ENCODE measurements at places on chromosomes 13 and 19. TPM values are rescaled to one million over a fixed set of nuclear protein-coding genes. Genes with fewer than 3 reads are reported as not detected.

GRCh38 chr19:39647918-39648317 lies 7.8 kb upstream of the LGALS16 start:
- H3K36me3 ChIP-seq, result no peaks in the 10 kb centered on the region
- peaks cover 56% of the 10 kb centered on the region for H3K27me3 ChIP-seq
- no peak overlapping the region for H3K27ac ChIP-seq
- no peak for DNase-seq

- H3K27ac ChIP-seq, result peak overlapping the region; percentile 81
- H3K36me3 ChIP-seq, result no peaks in the 10 kb centered on the region
- DNase-seq, result no peak
- peaks cover 9% of the 10 kb centered on the region for H3K4me1 ChIP-seq
Measured at GRCh38 chr19:40691421-40692211, 1.2 kb upstream of the NUMBL start.

ZNF763 gene
- total RNA-seq, result 0.39 TPM

ABHD8 gene
- 19.6 TPM for total RNA-seq

GRCh38 chr19:40804783-40805242 lies 5.8 kb downstream of the EGLN2 start:
- peaks cover 56% of the 10 kb centered on the region for H3K4me1 ChIP-seq
- H3K27me3 ChIP-seq, result no peaks in the 10 kb centered on the region
- peak overlapping the region; percentile 9 for H3K27ac ChIP-seq
- no peak overlapping the region for H3K4me3 ChIP-seq

DNA sequence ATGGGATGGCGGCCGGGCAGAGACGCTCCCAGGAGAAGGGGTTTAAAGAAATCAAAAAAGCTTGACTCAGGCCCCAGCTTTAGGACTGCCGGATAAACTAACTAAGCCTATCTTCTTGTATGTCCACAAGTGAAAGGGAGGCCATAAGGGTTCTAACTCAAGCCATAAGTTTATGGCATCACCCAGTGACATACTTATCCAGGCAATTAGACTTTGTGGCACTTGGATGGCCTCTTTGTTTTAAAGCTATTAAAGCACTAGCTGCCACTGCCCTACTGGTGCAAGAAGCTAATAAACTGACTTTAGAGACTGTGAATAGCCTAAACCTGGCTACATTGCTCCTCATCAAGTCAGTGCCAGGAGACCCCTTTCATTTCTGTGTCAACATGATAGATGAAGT lies 102.0 kb downstream of the ZNF429 start:
- H3K4me1 ChIP-seq, result peaks cover 8% of the 10 kb centered on the region
- no peak overlapping the region for H3K27ac ChIP-seq
- no peaks in the 10 kb centered on the region for H3K36me3 ChIP-seq
- no peak for DNase-seq

POU2F2 gene
- 0.10 TPM for total RNA-seq

- peak overlapping the region; percentile 84 for H3K27ac ChIP-seq
- peak overlapping the region; percentile 7 for H3K4me3 ChIP-seq
Measured at GRCh38 chr13:101624210-101624922, 171.9 kb downstream of the ITGBL1 start.

DNA sequence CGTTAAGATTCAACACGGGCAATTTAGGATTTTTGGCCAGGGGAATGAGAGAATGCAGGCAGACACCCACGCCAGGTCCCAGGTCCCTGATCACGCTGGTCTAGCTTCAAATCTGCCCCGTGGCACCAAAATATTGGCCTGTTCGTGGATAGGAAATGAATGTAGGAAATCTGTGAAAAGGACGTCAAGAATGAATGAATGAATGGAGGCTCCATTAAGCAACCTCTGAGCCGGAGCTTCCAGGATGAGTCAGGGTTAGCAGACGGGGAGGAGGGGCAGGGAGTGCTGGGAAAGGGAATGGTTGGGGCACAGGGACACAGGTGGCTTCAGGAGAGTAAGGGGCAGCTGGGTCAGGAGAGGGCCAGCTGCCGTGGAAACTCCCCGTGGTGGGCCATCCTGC lies 4.2 kb downstream of the SULT2B1 start:
- DNase-seq, result no peak
- no peaks in the 10 kb centered on the region for H3K36me3 ChIP-seq
- no peak overlapping the region for H3K4me3 ChIP-seq
- peaks cover 30% of the 10 kb centered on the region for H3K4me1 ChIP-seq
- H3K27me3 ChIP-seq, result no peaks in the 10 kb centered on the region
- H3K27ac ChIP-seq, result peak overlapping the region; percentile 79

DIRAS1 gene
- total RNA-seq, result 18.5 TPM

FGF22 gene
- total RNA-seq, result 0.72 TPM

ICAM4 gene
- total RNA-seq, result 2.8 TPM

CDADC1 gene
- total RNA-seq, result 11.8 TPM

DNA sequence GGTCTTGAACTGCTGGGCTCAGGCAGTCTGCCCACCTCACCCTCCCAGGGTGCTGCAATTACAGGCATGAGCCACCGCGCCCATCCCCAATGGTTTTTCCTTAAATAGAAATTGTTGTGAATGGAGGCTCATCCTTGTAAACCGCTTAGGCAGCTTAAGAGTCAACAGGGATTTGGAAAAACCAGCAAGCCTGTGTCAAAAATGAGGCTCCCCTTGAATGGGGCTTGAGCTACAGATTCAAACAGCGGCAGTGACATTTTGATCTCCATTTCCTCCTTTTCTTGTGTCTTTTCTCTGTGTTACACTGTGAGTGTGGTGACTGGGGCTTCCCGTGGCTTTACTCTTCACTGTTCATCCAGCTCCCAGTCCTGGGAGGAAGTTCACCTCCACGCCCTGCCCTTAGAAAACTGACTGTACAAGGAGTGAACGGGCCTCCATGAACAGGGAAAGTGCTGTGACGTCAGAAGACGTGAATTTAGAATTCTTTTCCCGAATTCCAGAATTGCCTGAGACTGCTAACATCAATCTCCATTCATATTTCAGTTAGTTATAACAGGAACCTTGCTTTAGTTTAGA lies 15.3 kb upstream of the RAB8A start:
- H3K27ac ChIP-seq, result no peak overlapping the region
- H3K27me3 ChIP-seq, result no peaks in the 10 kb centered on the region
- no peak for DNase-seq
- H3K36me3 ChIP-seq, result peaks cover 15% of the 10 kb centered on the region
- H3K4me1 ChIP-seq, result peaks cover 3% of the 10 kb centered on the region

GRCh38 chr13:53144826-53145225 lies 116.2 kb downstream of the OLFM4 start:
- no peak for DNase-seq
- H3K4me3 ChIP-seq, result no peak overlapping the region
- no peaks in the 10 kb centered on the region for H3K27me3 ChIP-seq
- no peak overlapping the region for H3K27ac ChIP-seq

- no peak overlapping the region for H3K27ac ChIP-seq
- H3K4me3 ChIP-seq, result no peak overlapping the region
- H3K4me1 ChIP-seq, result no peaks in the 10 kb centered on the region
- H3K27me3 ChIP-seq, result no peaks in the 10 kb centered on the region
- H3K36me3 ChIP-seq, result no peaks in the 10 kb centered on the region
Measured at GRCh38 chr13:30017880-30018279, 167.5 kb upstream of the UBL3 start.

CEACAM20 gene
- total RNA-seq, result not detected

DNA sequence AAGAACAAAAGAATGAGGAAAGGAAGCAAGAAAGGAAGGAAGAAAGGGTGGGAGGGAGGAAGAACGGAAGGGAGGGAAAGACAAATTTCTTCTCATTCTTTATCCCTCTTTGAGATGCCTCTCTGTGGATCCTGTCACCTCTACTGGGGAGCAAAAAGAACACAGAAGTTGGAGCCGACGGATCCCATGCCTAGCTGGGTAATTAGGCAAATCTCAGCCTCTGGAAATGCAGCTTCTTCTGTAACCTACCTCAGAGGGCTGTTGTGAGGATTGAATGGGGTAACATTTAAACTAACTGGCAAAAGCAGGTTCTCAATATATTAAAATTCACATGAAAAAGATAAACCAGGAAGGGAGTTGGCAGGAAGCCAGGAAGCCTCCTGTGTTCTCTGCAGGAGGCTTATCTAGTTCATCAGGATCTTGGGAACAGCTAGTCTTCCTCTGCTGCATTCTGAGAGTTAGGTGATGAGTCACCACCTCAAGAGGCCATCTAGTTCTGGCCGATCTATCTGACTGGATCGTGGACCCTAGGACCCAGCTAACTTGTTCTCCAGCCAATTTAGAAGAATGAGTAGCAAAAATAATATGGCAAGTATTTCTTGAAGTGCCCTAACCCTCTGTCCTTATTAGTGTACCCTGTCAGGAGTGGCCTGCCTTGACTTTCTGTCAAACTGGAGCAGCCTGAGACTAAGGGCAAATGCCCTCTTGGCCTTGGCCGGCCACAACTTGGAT lies 15.2 kb upstream of the CPB2 start:
- H3K36me3 ChIP-seq, result no peaks in the 10 kb centered on the region
- no peak overlapping the region for H3K27ac ChIP-seq

ZNF284 gene
- total RNA-seq, result 0.87 TPM

- DNase-seq, result no peak
- H3K27me3 ChIP-seq, result no peaks in the 10 kb centered on the region
- peaks cover 23% of the 10 kb centered on the region for H3K4me1 ChIP-seq
- no peak overlapping the region for H3K4me3 ChIP-seq
- H3K27ac ChIP-seq, result peak overlapping the region; percentile 57
Measured at GRCh38 chr13:30341815-30342570, 34.6 kb upstream of the KATNAL1 start.

LGALS14 gene
- not detected for total RNA-seq

DNA sequence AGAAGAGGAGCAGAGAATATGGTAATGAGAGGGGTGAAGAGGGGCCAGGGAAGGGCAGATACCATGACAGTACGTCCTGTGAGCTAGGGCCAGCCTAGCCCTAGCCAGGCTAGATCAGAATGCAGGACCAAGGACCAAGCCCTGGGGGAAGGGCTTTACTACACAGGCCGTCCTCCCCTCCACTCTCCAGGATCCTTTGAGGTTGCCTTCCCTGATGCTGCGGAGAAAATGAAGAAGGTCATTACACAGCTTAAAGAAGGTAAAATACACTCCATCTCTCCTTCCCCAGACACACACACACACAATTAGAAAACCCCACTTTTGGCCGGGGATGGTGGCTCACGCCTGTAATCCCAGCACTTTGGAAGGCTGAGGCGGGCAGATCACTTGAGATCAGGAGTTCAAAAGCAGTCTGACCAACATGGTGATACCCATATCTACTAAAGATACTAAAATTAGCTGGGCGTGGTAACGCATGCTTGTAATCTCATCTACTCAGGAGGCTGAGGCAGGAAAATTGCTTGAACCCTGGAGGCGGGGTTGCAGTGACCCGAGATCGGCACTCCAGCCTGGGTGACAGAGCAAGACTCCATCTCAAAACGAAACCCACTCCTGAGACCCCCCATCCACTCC lies 8.5 kb downstream of the SPACA6 start:
- H3K36me3 ChIP-seq, result peaks cover 2% of the 10 kb centered on the region
- no peak overlapping the region for H3K4me3 ChIP-seq
- H3K27me3 ChIP-seq, result no peaks in the 10 kb centered on the region
- peaks cover 10% of the 10 kb centered on the region for H3K4me1 ChIP-seq
- H3K27ac ChIP-seq, result no peak overlapping the region

- no peaks in the 10 kb centered on the region for H3K36me3 ChIP-seq
- no peak overlapping the region for H3K27ac ChIP-seq
- no peaks in the 10 kb centered on the region for H3K27me3 ChIP-seq
- DNase-seq, result no peak
- no peaks in the 10 kb centered on the region for H3K4me1 ChIP-seq
Measured at GRCh38 chr19:1471515-1472160, 7.4 kb downstream of the C19orf25 start.

SKA3 gene
- total RNA-seq, result 15.1 TPM

DNA sequence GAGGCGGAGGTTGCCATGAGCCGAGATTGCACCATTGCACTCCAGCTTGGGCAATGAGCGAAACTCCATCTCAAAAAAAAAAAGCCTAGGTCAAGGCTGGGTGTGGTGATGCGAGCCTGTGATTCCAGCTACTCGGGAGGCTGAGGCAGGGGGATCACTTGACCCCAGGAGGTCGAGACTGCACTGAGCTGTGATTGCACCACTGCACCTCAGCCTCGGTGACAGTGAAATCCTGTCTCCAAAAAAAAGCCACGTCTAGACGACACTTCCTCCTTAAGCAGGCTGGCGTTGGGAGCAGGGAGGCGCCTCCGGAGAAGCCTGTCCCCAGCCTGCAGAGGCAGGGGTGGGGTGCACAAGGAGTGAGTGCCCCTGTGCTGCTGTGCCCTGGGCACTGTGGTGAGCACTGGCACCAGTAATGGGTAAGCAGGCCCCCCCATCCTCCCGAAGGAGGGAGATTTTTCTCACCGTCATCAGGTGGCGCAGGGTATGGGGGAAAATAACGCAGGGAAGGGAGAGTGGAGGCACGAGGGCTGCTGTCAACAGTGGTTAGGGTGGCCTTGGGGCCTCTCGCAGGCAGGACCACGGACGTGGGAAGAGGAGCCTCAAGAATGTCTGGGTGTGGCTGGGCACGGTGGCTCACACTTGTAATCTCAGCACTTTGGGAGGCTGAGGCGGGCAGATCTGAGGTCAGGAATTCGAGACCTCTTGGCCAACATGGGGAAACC lies 706 bp downstream of the P2RY11 start:
- H3K4me1 ChIP-seq, result peaks cover 8% of the 10 kb centered on the region
- peaks cover 12% of the 10 kb centered on the region for H3K36me3 ChIP-seq
- no peak overlapping the region for H3K4me3 ChIP-seq
- DNase-seq, result no peak
- peak overlapping the region; percentile 42 for H3K27ac ChIP-seq
